Activated naive CD8-positive, alpha-beta T cell treated with anti-CD3 and anti-CD28 coated beads, Interleukin-2, amount 10 ng/mL, durations not matched to agents 7 days and 5 days (primary cell): ENCODE measurements at places on chromosomes 7 and 10. TPM values are rescaled to one million over a fixed set of nuclear protein-coding genes. Genes with fewer than 3 reads are reported as not detected.

DNA sequence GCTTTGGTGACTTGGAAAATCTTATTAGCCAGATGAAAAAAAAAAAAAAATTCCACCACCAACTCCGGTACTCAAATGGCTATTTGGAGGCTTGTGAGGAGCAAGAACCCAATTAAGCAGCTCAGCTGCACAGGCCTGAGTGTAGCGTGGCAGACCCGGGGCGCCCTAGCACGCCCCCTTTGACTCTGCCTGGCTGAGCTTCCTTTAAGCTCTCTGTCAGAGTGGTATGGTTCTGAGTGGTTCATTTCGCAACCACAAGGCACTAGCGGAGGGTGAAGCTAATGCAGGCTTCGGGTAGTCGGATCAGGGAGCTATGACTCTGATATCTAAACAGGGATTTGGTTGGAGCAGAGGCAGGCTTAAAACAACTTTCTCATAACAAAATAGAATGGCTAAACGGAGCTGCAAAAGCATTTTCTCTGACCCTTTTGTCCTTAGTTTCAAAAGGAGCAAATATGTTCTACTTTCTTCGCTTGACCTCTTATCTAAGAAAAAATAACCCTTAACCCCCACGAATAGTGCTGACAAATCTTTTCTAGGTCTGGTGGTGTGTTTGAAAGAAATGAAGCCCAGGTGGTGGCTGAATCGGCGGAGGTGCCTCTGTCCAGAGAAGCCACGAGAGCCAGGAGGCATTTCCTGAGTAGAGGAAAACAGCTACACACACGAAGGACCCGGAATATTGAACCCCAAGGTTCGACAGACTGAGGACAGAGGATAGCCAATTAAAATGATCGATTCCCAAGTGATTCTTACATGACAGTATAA, 285.4 kb upstream of the GLI3 start:
- DNase-seq = no peak

The HOXA6 gene
- not detected for total RNA-seq

The CFAP46 gene
- total RNA-seq = not detected

The CADPS2 gene
- total RNA-seq = not detected

DNA sequence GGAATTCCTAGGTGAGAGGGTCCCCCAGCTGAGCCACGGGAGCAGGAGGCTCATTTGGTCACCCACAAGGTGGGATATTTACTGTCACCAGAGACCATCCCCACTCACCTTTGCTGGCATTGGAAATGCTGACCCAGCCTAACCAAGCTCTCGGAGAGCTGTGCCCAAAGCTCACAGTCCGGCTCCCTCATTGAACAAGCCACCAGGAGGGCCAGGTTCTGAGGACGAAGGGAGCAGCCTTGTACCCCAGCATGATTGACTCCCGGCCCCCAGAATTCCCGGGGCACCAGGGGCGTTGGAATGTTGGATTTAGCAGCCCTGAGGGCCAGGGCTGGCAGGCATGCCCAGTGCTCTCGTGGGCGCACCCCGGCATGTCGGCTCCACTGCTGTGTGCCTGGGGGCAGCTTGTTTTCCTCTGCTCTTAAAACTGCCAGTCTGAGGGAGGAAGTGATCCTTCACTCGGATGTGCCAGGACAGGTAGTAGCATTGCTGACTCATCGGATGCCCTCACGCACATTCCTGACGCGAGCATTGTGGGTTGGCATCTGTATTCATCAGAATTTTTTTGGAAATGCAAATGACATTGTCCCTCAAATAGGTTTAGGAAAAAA, 23.3 kb downstream of the CLIP2 start:
- DNase-seq = no peak

GRCh38 chr7:45484094-45484493, 90.1 kb upstream of the ADCY1 start:
- DNase-seq = no peak

- DNase-seq = no peak
Measured at GRCh38 chr7:47233996-47234395, 347.9 kb downstream of the TNS3 start.

GRCh38 chr7:18515067-18515466, 19.5 kb downstream of the HDAC9 start:
- no peak for DNase-seq

The GFRA1 gene
- total RNA-seq = not detected

- DNase-seq = no peak
Measured at GRCh38 chr10:105656856-105657255, 1015.8 kb downstream of the SORCS3 start.

The CALML3 gene
- not detected for total RNA-seq

The MRC1 gene
- total RNA-seq = 1.5 TPM

The CHCHD3 gene
- 40.4 TPM for total RNA-seq

GRCh38 chr10:70558871-70559810, 43.4 kb downstream of the PRF1 start:
- DNase-seq = peak; percentile 77

- DNase-seq = no peak
Measured at GRCh38 chr7:11726794-11727155, 105.2 kb downstream of the THSD7A start.

The IFIT1 gene
- 45.7 TPM for total RNA-seq

DNA sequence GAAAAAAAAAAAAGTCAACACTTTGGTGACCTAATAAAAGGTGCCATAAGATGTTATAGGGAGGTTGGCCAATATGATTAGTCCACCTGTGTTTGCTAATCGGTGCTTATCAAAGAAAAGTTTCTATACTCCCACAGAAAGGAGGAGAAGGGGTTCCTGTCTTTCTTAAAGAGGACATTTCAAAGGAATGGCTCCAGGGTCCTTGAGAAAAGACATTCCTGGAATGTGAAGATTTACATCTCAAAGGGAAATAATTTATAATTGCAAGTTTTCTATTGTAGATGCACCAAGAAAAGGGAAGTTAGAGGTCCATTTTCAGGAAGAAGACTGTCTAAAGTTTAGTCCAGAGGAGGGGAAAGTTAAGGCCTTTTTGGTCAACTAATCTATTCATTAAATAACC, 715.3 kb downstream of the NXPH1 start:
- DNase-seq = no peak

DNA sequence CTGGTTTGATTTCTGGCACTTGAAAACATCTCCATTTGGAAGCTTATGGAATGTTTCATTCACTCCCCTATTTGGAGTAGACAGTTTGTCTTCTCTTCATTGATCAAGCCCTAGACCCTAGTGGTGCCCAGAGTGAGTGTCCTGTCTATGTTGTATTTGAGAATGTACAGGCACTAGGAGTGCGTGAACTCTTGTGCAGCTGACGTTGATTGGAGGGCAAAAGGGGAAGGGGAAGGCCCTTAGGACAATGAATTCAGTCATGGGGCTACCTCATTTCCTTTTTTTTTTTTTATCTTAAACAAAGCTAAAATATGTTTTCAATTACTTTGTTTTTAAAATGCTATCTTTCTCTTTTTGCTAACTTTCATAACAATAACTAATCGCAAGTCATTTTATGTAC, 66.5 kb downstream of the ADD3 start:
- DNase-seq = no peak

DNA sequence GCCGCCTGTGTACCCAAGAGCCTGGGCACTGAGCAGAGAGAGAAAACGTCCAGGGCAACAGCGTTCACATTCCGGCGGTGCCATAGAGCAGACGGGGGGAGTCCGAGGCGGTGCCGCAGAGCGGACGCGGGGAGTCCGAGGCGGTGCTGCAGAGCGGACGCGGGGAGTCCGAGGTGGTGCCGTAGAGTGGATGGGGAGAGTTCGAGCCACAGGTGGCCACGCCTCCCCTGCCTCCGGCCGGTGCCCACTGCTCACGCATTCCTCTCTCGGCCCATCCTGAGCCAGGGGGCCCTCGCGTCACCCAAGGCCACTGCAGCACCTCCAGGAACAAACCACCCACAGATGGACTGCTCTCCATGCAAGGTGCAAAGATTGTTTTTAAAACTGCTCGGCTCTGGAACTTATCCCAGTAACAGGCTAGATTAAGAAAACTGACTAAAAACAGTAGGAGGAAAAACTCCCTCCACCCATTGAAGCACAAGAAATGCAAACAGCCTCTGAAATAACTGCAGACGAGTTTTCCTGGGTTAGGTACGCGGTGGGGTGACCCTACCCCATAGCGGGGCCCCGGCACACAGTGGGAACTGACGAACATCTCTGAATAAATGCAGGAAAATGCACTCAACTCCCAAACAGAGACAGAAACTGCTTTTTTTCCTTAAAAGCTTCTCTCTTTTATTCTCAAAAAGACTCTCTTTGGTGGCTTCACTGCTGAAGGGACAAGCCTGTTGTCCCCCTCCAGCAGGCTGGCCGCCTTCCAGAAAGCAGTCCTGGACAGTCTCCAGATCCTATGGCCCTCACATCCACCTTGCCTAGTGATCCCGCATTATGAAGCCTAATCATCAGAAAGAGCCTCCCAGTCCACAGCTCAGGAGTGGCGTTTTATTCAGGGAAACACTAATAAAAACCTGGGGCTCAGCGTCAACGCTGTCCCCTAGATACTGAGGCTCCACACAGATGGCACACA, 55.9 kb downstream of the DIP2C start:
- no peak for DNase-seq

GRCh38 chr10:123945325-123945920, 53.8 kb upstream of the CPXM2 start:
- DNase-seq = no peak

- no peak for DNase-seq
Measured at GRCh38 chr7:133003052-133003910, 78.6 kb downstream of the CHCHD3 start.

- DNase-seq = no peak
Measured at GRCh38 chr10:90674928-90675327, 182.9 kb downstream of the HTR7 start.

The ELN gene
- not detected for total RNA-seq

DNA sequence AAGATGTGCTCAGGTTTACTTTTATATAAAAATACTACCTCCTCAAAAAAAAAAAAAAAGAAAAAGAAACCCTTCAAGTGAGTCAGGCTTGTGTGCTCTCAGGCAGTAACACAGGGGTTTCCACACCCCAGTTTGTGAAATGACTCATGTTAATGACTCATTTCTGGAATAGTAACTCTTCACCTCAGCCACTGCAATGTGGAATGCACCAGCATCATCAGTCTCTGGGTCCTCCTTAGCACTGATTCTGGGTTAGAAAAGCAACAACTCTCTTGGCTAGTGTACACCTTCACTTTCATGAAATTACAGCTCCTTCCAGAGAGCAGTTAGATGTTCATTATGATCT, 110.6 kb downstream of the EMX2 start:
- no peak for DNase-seq

The VSTM2A gene
- total RNA-seq = not detected

- no peak for DNase-seq
Measured at GRCh38 chr10:11876805-11877590, 53.8 kb downstream of the PROSER2 start.

DNA sequence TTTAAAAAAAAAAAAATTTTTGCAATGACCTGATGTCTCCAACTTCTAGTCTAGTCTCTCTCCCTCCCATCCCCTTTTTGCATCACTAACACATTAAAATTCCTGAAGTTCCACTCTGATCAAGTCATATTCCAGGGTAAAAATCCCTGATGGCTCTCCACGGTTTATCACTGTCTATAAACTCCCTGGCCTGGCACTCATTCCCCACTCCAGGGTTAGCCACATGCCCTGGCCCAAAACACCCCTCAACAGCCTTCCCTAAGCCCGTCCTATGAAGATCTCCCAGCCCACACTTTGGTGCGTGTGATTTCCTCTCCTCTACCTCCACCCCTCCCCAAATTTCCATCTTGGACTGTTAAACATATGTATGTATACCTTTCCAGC, 125.4 kb downstream of the JAZF1 start:
- no peak for DNase-seq

The SH2D4B gene
- 0.14 TPM for total RNA-seq

The LRRC18 gene
- 0.25 TPM for total RNA-seq

GRCh38 chr7:124403587-124403986, 362.0 kb downstream of the GPR37 start:
- no peak for DNase-seq

GRCh38 chr10:22612318-22612717, 102.1 kb downstream of the PIP4K2A start:
- peak; percentile 49 for DNase-seq

- DNase-seq = no peak
Measured at GRCh38 chr10:116737627-116738327, 4.6 kb downstream of the HSPA12A start.

DNA sequence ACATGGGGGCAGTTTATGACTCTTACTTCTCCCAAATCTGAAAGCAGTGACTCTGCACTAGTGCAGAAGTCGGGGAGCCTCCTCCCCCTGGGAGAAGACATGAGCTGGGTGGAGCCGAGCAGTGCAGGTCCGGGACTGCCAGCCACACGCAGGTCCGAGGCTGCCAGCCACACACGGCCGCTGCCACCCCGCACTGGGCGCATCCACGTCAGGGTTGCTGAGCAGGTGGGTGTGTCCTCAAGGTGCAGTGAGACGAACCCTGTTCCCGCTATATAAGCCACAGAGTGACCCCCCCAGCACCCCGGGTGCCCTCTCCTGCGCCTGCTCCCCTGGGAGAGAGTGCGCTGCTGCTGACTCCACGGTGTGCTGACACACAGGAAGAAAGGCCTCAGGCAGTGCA, 430.2 kb downstream of the PTPRN2 start:
- DNase-seq = no peak

The FAM180A gene
- total RNA-seq = not detected

- DNase-seq = peak; percentile 64
Measured at GRCh38 chr10:84194424-84195043, at the start of gene CDHR1. CDHR1 (plus strand) TSS chr10:84194537; CDS start chr10:84194761, 224 bp downstream.

The ENO4 gene
- not detected for total RNA-seq

GRCh38 chr10:118569241-118569881, 26.1 kb downstream of the PRLHR start:
- no peak for DNase-seq
